ENCODE measurements at places on chromosomes 7 and 10.

- DNase-seq: no peak
Measured at GRCh38 chr10:133401981-133402725, 8.2 kb downstream of the MTG1 start.

- no peak for DNase-seq
Measured at GRCh38 chr7:102261451-102261850, 25.2 kb upstream of the SH2B2 start.

- no peak for DNase-seq
Measured at GRCh38 chr10:112446055-112446854, 459 bp downstream of the ZDHHC6 start.

DNA sequence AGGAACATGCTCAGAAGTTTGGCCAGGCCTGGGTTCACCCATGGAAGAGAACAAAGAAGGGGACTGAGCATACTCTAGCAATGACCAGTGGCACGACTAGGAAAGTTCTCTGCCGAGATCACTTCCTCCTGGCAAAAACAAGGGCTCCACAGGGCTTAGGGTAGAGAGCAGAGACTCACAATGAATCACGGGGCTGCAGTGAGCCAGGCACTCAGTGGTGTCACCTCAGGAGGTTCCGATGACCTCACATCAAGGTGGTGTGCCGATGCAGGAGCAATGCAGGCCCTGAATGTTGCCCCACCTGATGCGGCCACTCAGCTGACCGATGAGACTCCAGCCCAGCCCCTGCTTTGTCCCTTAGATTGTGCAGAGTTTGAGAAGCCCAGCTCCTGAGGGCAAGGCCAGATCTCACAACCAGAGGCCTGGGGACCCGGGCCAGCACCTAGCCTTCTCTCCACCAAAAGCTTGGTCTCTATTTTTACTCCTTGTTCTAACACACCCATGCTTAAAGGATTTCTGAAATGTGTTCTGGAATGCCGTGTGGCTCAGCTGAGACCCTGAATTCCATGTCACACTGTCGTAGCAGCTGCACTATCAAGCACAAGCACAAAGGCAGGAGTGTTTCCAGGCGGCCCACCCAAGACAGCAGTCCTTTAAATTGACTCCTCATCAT, 60.9 kb downstream of the COBL start:
- no peak for DNase-seq

- DNase-seq: no peak
Measured at GRCh38 chr10:87865241-87865881, 1.9 kb downstream of the PTEN start.

DNA sequence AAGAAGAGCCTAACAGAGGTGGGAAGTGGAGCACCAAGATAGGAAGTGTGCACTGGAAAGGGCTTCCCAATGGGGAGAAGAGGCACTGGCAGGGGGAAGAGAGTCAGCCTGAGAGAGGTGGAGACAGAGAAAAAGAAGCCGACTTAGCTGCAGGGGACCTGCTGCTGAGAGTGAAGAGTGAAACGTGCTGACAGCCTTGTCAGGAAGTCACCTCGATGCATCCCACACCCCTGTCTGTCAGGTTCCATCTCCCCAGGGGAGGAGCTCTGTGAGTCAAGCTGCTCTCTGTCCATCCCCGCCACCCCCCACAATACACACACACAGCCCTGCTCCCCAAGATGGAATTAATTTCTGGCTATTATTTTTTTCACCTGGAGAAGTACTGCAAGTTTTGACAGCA, 14.0 kb downstream of the KAZALD1 start:
- no peak for DNase-seq

DNA sequence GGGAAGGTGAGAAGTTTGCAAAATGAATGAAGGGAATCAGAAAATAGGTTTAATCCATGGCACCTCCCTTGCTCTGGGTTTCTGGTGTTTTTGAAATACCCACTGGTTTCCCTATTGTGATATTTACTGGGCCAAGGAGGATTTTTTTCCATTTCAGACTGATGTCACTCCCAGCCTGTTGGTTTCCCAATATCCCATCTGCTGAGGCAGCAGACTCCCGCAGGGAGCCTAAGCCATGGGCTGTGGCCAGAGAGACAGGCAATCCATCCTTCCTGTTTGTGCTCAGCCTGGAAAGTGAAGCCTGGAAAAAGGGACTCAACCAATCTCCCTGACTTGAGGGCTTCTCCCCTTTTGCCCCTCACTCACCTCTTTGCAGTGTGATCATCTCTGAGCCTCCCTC, 22.8 kb downstream of the FAM107B start:
- no peak for DNase-seq

- DNase-seq: peak; percentile 25
Measured at GRCh38 chr7:2982831-2983230, 60.8 kb downstream of the CARD11 start.

- DNase-seq: no peak
Measured at GRCh38 chr7:112481833-112482670, 1.3 kb downstream of the LSMEM1 start.

- DNase-seq: no peak
Measured at GRCh38 chr10:132786884-132787494, 1.0 kb upstream of the NKX6-2 start.

DNA sequence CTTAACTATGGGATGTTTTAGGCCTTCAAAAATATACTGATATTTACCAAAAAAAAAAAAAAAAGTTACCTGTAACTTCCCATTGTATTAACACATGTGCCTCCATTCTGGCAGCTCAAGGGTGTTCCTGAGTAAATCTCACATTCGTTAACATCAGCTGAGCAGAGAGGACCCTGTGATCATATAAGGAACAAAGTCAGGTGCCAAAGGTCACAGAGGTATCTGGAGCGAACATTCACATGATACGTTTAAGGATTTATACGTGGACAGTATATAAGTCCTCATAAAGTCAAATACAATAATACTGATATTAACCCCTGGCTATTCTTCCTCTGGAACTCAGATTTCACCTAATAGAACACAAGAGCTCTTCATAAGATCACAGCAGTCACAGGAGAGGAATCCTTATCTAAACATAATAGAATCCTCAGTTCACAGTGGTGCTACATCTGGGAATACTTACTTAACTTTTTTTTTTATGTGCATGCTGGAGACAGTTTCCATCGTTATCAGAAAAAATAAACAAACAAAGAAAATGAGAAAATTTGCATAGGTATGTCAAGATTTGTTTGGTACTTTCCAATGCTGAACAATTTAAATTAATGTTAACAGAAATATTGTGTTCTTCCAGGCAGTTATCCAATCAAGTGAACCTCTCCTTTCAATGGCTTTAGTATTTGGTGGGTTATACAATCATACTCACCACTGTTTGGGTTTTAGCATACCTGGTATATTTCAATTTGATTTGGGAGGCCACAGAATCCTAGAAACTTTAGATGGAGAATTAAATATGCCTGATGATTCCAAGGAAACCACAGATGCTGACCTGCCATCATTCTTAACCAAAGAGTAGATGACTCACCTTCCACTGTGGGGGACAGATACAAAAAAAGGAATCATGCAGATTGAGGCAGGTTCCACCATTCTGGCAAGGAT, 6.6 kb downstream of the CUBN start:
- no peak for DNase-seq

GRCh38 chr7:152411389-152411788, 24.4 kb downstream of the KMT2C start:
- no peak for DNase-seq

DNA sequence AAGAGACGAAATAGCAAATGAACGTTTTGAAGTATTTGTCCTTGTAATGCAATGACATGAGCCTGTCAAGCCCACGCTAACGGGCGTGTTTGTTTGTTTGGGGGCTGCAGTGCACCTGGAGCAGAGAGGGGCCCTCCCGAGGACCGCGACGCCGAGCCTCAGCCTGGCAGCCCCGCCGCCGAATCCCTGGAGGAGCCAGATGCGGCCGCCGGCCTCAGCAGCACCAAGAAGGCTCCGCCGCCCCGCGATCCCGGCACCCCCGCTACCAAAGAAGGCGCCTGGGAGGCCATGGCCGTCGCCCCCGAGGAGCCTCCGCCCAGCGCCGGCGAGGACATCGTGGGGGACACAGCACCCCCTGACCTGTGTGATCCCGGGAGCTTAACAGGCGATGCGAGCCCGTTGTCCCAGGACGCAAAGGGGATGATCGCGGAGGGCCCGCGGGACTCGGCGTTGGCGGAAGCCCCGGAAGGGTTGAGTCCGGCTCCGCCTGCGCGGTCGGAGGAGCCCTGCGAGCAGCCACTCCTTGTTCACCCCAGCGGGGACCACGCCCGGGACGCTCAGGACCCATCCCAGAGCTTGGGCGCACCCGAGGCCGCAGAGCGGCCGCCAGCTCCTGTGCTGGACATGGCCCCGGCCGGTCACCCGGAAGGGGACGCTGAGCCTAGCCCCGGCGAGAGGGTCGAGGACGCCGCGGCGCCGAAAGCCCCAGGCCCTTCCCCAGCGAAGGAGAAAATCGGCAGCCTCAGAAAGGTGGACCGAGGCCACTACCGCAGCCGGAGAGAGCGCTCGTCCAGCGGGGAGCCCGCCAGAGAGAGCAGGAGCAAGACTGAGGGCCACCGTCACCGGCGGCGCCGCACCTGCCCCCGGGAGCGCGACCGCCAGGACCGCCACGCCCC, 118.5 kb downstream of the CYTH3 start:
- no peak for DNase-seq

- DNase-seq: peak; percentile 18
Measured at GRCh38 chr7:151010307-151011096, 13.8 kb downstream of the ATG9B start.

- no peak for DNase-seq
Measured at GRCh38 chr7:90645784-90646183, 49.7 kb downstream of the CDK14 start.

DNA sequence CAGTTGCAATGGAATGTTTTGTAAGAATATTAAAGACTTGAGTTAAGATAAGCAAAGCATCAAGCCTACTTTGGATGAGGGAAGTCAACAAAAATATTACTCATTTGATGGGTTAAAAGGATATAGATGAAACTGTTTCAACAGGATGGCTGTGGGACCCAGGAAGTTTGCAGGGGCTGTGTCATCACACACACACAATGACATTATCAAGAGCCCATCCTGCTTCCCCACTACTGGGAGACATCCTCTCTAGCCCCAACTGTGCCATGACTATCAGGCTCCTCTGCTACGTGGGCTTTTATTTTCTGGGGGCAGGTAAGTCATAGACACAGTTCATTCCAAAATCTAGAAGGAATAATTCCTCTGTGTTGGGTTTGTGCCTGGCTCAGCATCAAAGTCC, 78.8 kb upstream of the PRSS1 start:
- DNase-seq: no peak

GRCh38 chr10:7903851-7904250, 85.5 kb downstream of the TAF3 start:
- no peak for DNase-seq

GRCh38 chr10:102670871-102671434, 26.7 kb downstream of the TRIM8 start:
- no peak for DNase-seq

DNA sequence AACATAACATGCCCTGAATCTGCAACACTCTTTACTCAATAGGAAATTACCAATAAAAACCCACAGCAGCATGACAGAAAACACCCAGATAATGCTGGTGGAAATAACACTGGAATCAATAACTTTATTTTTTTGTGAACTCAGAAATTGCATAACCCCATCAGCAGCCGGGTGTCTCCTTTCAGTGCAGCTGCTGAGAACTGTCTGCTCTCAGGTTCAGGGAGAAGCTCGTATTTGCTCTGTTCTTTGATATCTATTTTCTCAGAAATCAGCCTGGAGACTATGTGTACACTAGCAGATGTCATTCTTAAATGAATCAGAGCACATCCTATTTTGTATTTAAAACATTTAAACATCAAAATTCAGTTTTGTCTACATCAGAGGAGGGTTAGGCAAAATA, 506.0 kb downstream of the POM121L12 start:
- DNase-seq: no peak

DNA sequence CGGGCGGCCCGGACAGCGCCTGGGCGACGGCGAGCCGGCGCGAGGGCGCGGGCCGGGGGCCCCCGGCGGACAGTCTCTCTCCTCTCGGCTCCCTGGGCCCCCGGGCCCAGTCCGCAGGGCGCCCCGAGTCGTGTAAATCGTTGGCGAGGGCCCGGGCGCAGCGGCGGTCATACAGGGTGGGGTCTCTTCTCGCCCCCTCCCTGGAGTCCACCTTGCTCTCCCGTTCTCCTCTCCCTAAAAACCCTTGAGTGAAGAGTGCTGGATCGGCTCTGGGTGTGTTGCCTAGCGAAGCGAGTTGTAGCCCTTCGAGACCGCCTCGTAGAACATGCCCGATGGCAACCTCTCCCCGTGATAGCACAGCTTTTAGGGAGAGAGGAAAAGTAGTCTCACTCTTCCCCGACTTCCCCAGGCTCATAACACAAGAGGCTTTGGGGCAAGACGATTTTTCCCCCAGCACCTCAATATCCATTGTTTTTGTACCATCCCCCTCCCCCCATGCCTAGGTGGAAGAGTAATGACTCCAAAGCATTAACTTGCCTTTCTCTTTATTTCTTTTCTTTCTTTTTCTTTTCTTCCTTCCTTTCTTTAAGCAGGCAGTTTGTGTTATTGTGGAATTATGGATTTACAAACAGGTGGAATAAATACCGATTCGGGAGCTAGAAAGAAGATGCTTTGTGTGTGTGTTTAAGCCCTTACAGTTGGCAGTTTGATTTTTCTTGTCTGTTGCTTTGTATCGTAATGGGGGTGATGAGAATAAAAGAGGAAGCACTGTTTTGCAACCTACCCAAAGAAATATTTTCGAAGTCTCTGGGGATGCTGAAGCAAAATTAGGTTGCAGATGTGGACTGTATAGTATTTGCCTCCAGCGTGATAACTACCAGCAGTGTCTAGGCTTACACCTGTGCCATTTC, 822 bp downstream of the SHOC2 start:
- DNase-seq: peak; percentile 4

DNA sequence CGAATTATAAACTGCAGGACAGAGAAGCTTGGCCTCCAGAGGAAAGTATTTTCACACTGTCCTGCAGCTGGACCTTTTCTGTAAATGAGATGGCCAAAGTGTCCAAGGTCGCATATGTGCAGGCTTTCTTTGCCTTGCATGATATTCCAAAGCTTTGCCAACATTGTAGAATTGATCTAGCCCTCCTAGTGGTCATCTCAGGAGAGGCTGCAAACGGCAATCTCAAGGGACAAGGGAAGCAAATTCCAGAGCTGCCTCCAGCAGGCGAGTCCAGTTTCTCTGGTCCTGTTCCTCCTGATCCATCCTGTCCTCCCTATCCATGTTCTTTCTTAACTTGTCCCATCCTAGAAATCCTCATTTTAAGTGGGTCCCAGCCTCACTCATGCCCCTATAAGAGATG, 373.4 kb upstream of the PCDH15 start:
- no peak for DNase-seq

- DNase-seq: peak; percentile 12
Measured at GRCh38 chr7:158828133-158829020, 932 bp downstream of the ESYT2 start.

All from T follicular helper cell (primary cell).